H1 (cell line): ENCODE measurements at places on chromosomes 5 and 9. TPM values are rescaled to one million over a fixed set of nuclear protein-coding genes. Genes with fewer than 3 reads are reported as not detected.

Gene THBS4
- total RNA-seq: 12.8 and 14.2 TPM in 2 replicates

DNA sequence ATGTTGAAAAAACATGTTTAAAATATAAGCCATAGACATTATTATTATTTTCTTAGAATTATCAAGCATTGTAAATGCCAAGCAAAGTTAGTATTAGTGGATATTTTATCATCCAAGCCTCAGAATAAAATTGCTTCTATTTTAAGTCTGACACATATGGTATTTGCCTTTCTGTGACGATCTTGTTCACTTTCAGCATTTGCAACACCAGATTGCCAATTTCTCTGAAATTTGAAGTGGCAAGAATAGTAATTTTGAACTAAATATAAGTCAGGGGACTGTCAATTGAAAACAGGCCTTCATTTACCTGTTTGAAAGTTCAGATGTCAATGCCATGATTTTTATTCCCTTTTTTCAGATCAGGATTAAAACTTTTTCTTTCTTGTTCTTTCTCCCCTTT, 1233.6 kb upstream of the CDH18 start:
- H3K36me3 ChIP-seq: no peaks in the 10 kb centered on the region
- no peak overlapping the region for H3K27ac ChIP-seq
- H3K4me1 ChIP-seq: no peaks in the 10 kb centered on the region
- no peaks in the 10 kb centered on the region for H3K27me3 ChIP-seq

Gene PCSK1
- total RNA-seq: 2.7 and 3.2 TPM in 2 replicates

- no peak for DNase-seq
- H3K27ac ChIP-seq: no peak overlapping the region
- no peak overlapping the region for H3K4me3 ChIP-seq
- no peaks in the 10 kb centered on the region for H3K27me3 ChIP-seq
- H3K4me1 ChIP-seq: no peaks in the 10 kb centered on the region
These were observed 104.9 kb upstream of the PTPN3 start for GRCh38 chr9:109602987-109603386.

DNA sequence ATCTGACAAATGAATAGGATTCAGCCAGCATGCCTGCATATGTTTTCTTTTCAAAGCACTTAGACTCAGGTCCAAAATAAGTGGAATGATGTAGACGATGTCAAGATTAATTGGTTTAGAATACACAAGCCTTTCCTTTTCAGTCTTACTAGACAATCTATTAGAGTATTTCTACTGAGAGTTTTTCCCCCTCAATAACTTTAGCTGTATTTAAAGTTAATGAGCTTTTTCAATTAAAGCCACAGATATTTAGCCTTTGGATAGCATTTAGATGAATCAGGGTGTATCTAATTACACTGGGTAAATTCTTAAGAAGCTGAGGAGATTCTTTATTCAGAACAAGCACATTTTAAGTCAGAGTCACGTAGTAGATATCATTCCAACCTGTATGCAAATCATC, 198.7 kb upstream of the MPDZ start:
- H3K27me3 ChIP-seq: no peaks in the 10 kb centered on the region
- H3K4me3 ChIP-seq: no peak overlapping the region
- DNase-seq: no peak
- no peaks in the 10 kb centered on the region for H3K4me1 ChIP-seq
- no peak overlapping the region for H3K27ac ChIP-seq
- no peaks in the 10 kb centered on the region for H3K36me3 ChIP-seq

Gene CBY3
- total RNA-seq: 0.39 and 1.4 TPM in 2 replicates

GRCh38 chr9:114403153-114403756, 15.5 kb upstream of the AKNA start:
- H3K4me3 ChIP-seq: no peak overlapping the region
- no peaks in the 10 kb centered on the region for H3K4me1 ChIP-seq

DNA sequence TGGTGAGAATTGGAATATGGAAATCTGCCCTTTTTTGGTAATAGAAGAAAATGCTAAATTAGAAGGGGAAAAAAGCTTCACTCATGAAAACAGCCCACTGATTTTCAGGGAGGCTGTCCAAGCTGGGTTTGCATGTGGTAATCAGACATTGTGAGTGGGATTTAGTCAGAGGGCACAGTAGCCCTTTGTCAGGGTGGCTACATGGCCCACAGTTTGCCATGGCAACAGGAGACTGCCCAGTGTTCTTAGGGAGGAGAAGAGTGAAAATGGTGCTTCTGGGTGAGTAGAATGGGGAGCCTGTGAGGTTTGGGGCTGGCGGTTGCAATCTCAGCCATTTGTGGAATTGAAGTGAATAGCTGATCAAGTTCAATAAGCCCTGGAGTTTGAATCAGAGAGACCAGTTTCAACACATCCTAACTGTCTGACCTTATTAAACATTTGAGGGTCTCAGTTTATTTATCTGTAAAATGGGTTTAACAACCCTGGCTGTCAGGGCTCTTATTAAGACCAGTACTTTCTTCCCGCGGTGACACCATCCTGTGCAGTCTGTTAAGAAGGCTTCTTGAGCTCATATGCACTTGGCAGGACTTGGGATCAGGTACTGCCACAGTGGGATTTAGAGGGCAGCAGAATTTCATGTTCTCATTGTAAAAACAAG, 107.6 kb upstream of the TNC start:
- no peak overlapping the region for H3K27ac ChIP-seq
- no peaks in the 10 kb centered on the region for H3K36me3 ChIP-seq
- H3K27me3 ChIP-seq: no peaks in the 10 kb centered on the region
- no peaks in the 10 kb centered on the region for H3K4me1 ChIP-seq
- no peak for DNase-seq

- no peaks in the 10 kb centered on the region for H3K27me3 ChIP-seq
- no peaks in the 10 kb centered on the region for H3K4me1 ChIP-seq
- H3K4me3 ChIP-seq: no peak overlapping the region
- H3K36me3 ChIP-seq: no peaks in the 10 kb centered on the region
- no peak overlapping the region for H3K27ac ChIP-seq
These were observed 27.8 kb upstream of the TNFSF8 start for GRCh38 chr9:114958021-114958843.

- no peaks in the 10 kb centered on the region for H3K27me3 ChIP-seq
- H3K4me3 ChIP-seq: no peak overlapping the region
- peaks cover 16% of the 10 kb centered on the region for H3K4me1 ChIP-seq
- no peak overlapping the region for H3K27ac ChIP-seq
These were observed 210.5 kb downstream of the NXNL2 start for GRCh38 chr9:88745276-88746001.

Gene GABRA6
- total RNA-seq: not detected in 2 replicates

DNA sequence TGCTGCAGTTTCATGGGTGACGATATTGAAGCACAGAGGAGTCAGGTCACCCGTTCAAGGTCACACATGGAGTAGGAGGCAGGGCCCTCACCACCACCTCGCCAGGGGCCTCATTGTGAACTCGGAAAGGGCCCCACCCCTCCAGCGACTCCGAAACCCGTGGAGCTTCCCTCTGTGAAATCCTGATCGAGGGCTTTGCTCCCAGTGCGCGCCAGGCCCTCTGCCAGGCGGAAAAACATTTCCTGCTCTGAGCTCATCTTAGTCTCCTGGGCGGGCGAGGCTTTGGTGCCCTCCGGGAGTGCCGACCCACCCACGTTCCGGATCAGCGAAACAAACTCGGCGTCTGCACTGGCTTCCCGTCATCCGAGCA, 75.0 kb upstream of the FCN1 start:
- H3K4me1 ChIP-seq: no peaks in the 10 kb centered on the region; the same call in 1 of the 2 replicates
- no peaks in the 10 kb centered on the region for H3K27me3 ChIP-seq
- no peak overlapping the region for H3K4me3 ChIP-seq
- no peaks in the 10 kb centered on the region for H3K36me3 ChIP-seq

- peaks cover 13% of the 10 kb centered on the region; the same call in 1 of the 2 replicates for H3K4me1 ChIP-seq
- no peaks in the 10 kb centered on the region for H3K36me3 ChIP-seq
- no peak overlapping the region for H3K4me3 ChIP-seq
- no peak for DNase-seq
These were observed 44.1 kb upstream of the ACO1 start for GRCh38 chr9:32340361-32340760.

DNA sequence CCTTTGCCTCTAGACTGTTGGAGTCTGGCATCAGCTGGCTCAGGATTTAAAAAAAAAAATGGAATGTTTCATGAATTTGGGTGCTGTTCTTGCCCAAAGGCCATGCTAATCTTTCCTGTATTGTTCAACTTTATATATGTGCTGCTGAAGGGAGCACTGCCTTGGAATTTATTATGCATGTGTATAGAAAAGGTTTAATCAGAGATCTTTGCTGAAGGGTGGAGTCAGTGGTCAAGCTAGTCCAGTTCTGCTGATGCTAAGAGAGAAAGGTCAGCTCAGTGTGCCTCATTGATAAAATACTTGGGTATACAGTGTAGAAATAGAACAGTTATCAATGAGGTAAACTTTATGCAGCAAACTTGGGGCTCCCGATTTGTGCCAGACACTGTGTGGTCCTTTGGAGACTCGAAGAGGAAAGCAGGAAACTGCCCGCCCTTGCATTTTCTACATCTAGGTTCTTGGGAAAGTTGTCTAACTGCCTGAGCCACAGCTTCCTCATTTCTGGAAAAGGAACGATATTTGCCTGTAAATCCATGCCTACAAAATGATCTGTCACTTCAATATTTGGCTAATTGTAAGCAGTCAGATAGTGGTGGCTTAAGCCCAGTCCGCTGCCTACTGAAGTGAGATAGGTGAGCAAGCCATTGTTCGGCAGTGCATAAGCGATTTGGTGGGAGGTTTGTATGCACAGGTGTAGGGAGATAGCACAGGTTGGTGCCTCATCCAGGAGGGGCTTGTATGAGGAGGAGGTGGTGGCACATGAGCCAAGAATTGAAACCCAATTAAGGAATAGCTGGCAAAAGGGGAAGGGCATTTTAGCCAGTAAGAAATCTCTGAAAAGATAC, 29.2 kb upstream of the GTF2H2C start:
- H3K27me3 ChIP-seq: no peaks in the 10 kb centered on the region
- H3K36me3 ChIP-seq: no peaks in the 10 kb centered on the region

Gene AGTPBP1
- total RNA-seq: 56.8 and 65.2 TPM in 2 replicates

DNA sequence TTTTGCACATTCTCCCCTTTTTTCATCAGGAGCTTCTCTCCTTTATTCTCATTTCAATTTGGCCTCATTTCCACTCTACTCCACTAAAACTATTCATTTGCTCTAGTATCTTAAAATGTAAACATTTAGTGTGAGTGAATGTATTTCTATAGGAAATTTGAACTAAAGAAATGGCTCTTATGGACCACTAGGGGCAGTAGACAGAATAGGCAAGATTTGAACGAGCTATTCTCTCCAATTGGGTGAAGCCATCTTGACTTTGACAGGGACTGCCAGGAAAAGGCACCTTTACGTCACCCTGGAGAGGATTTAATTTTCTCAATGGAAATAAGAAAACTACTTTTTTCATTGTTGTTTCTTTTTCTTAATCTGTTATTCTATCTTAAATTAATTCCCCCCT, 666.3 kb downstream of the DNAH5 start:
- no peak overlapping the region for H3K27ac ChIP-seq
- H3K4me3 ChIP-seq: no peak overlapping the region
- no peak for DNase-seq
- H3K4me1 ChIP-seq: no peaks in the 10 kb centered on the region
- H3K36me3 ChIP-seq: no peaks in the 10 kb centered on the region

Gene FGFR4
- total RNA-seq: 74.3 and 88.4 TPM in 2 replicates

GRCh38 chr9:110752766-110753165, 84.2 kb downstream of the MUSK start:
- no peak overlapping the region for H3K27ac ChIP-seq
- no peaks in the 10 kb centered on the region for H3K4me1 ChIP-seq
- no peak overlapping the region for H3K4me3 ChIP-seq
- H3K36me3 ChIP-seq: no peaks in the 10 kb centered on the region

Gene IFNA2
- not detected in 2 replicates for total RNA-seq

Gene GLDC
- 89.9 and 101 TPM in 2 replicates for total RNA-seq

DNA sequence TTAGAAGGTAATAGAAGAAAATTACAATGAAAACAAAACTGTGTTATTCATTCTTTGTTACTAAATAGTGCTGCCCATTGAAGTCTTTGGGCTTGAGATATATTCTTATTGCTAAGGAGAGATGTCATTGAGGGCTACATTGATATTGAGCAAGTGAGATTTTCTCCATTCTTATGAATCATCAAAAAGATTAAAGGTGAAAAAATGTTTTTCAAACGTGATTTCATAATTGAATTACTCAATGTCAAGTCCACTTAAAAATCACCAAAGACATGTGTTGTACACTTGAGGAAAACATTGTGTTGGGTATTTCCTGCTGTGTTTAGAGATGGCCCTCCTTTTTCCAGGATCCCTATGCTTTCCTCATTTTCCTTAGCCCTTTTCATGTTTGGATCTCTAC, 448.1 kb downstream of the NFIB start:
- no peaks in the 10 kb centered on the region for H3K36me3 ChIP-seq
- no peaks in the 10 kb centered on the region for H3K27me3 ChIP-seq
- H3K27ac ChIP-seq: no peak overlapping the region
- no peak for DNase-seq
- H3K4me1 ChIP-seq: peaks cover 5% of the 10 kb centered on the region; the same call in 1 of the 2 replicates

- no peak overlapping the region for H3K4me3 ChIP-seq
- no peaks in the 10 kb centered on the region for H3K27me3 ChIP-seq
- no peaks in the 10 kb centered on the region for H3K36me3 ChIP-seq
- peaks cover 3% of the 10 kb centered on the region for H3K4me1 ChIP-seq
- no peak overlapping the region for H3K27ac ChIP-seq
These were observed 166.2 kb upstream of the ZNF462 start for GRCh38 chr9:106696804-106697203.

DNA sequence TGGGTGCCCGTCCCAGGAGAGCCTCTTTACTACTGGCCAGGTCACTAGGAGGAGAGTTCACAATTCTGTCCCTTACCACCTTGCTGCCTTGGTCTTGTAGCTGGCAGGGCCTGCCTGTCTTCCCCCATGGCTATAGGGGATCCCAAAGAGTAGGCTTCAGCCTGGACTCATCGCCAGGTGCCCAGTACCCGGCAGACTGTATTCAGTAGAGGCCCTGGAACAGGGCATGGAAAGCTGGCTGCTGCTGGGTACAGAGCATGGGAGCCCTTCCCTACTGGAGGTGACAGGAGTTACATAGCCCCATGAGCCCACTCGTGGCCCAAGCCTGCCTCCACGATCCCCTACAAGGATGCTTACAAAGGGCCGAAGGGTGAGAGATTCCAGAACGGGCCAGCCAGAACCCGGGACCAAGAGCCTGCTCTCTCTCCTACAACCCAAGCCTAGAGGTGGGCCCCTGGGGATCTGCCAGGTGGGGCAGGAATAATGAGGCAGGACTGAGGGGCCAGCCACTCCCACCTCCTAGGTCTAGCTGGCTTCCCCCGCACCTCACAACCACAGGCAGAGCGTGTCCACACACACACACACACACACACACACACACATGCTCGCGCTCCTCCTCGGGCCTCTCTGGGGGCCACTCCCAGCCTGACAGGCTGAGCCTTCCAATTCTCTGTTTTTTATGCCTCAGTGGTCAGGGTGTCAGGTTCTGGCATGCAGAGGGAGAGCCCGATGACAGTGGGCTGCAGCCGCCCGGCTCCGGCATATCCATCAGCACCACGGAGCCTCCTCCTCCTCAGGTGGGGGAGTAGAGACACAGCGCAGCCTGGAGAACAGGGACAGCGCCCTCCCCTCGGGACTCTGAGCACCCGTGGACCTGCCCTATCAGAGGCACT, 186.0 kb downstream of the PAX5 start:
- no peak for DNase-seq
- H3K36me3 ChIP-seq: no peaks in the 10 kb centered on the region
- H3K27me3 ChIP-seq: no peaks in the 10 kb centered on the region
- no peak overlapping the region for H3K27ac ChIP-seq

- no peaks in the 10 kb centered on the region for H3K36me3 ChIP-seq
- no peaks in the 10 kb centered on the region for H3K27me3 ChIP-seq
- H3K27ac ChIP-seq: no peak overlapping the region
- H3K4me3 ChIP-seq: no peak overlapping the region
- DNase-seq: no peak
These were observed 21.1 kb upstream of the CPEB4 start for GRCh38 chr5:173866858-173867679.

Gene SLC12A7
- total RNA-seq: 38.6 and 39.7 TPM in 2 replicates
